Bone marrow (tissue), 2 donors: ENCODE measurements at places on chromosomes 6 and 20.

GRCh38 chr20:59737073-59737666, 132.8 kb downstream of the PHACTR3 start:
- DNase-seq, result no peak

- DNase-seq, result peak; percentile 88
Observed at GRCh38 chr6:26401987-26402658, at the start of gene BTN3A1. TSS of gene BTN3A1 (plus strand) at chr6:26402275. CDS start at chr6:26405564, 3,289 bp downstream.

DNA sequence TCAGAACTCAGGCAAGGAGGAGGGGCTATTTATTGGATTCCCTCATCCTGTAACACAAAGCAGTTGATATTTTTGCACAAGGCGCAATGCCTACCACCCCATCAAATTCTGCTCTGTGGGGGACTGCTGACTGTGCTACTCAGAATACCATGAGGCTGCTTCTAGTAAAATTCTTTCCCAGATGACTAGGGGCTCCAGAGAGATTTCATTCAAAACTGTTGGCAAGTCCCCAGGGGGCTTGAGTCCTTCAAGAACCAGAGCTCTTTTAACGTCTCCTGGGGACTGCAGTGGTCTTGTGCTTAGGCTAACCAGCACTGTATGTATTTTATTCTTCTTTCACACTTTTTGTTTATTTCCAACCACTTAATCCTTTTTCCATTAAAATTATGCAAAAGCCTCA, 365.9 kb upstream of the AGPAT4 start:
- no peak for DNase-seq

DNA sequence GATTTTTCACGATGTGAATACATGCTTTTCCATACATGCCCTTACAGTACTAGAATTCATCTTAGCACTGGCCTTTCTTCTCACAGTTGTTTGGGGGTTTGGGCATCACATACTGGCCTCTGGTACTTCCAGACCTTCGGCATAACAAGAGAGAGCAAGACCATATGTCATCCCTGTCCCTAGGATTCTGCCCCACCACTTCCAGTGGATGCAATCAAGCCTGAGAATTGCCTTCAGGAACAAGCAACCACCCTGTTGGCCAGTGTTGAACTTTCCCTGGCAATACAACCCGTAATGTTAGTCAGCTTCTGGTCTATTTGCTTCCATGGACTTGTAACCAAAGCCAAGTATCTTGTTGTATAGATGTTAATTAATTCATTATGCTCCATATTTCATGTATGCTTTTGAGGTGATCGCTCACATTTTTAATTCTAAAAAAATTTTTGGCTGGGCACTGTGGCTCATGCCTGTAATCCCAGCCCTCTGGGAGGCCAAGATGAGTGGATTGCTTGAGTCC, 15.4 kb upstream of the SLPI start:
- DNase-seq, result no peak

- DNase-seq, result no peak
Observed at GRCh38 chr6:138833816-138834539, 38.1 kb downstream of the ECT2L start.

DNA sequence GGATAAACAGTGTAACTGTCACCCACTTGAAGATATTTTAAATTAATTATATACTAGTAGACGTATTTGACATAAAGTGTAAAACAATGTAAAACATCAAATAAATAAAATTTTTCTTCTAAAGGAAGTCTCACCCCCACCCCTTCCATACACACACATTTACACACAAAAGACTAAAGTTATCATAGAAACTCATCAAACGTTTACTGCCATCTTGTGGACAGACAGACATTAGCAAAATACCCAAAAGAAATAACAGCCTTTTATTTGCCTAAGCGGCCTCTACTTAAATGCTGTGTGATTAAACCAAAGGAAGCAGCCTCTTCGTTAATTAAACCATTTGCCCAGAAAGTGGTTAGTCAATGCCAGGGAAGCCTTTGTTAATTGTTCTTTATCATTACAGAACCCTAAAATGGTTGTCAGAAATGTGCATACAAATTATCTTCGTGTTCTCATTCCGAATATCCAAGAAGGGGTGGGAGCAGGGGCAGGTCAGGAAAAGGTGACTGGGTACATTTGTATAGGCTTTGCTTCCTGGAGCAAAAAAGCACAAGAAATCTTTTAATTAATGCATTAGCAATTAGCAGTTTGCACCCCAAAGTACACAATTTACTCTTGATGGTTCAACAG, 176.2 kb upstream of the SASH1 start:
- no peak for DNase-seq

- no peak for DNase-seq
Observed at GRCh38 chr20:56373942-56374341, 15.2 kb downstream of the FAM210B start.

DNA sequence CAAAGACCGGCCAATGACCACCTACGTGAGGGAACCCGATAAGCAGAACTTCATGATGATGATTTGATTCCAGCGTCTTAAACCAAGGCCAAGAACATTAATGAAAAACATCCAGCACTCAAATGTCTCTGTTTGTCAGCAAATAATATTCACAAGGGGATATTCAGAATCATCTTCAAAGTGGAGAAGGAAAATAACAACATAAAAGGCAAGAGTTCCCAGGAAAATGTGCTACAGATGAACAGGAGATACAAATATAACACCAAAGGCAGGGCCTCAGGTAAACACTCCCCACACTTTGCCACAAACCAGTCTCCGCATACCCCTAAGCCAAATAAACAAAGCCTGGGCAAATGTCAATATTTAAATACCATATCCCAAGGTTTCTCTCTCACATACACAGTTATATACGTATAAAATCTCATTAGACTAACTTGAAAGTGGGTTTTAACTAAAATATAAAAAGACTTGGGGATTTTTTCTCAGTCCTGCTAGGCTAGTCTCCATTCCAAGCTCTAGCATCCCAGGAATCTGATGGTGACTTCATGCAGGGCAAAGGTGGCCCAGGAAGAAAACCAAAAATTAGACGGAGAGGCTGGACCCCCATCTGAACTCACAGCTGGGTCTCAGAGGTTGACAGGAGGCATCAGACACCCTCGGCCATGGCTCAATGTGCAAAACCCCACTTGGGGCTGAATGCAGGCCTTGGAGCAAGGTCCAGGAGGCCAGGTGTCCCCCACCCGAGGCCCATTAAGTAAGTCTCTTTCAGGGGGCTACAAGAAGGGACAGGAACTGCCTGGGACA, 32.1 kb downstream of the TRAM2 start:
- no peak for DNase-seq

DNA sequence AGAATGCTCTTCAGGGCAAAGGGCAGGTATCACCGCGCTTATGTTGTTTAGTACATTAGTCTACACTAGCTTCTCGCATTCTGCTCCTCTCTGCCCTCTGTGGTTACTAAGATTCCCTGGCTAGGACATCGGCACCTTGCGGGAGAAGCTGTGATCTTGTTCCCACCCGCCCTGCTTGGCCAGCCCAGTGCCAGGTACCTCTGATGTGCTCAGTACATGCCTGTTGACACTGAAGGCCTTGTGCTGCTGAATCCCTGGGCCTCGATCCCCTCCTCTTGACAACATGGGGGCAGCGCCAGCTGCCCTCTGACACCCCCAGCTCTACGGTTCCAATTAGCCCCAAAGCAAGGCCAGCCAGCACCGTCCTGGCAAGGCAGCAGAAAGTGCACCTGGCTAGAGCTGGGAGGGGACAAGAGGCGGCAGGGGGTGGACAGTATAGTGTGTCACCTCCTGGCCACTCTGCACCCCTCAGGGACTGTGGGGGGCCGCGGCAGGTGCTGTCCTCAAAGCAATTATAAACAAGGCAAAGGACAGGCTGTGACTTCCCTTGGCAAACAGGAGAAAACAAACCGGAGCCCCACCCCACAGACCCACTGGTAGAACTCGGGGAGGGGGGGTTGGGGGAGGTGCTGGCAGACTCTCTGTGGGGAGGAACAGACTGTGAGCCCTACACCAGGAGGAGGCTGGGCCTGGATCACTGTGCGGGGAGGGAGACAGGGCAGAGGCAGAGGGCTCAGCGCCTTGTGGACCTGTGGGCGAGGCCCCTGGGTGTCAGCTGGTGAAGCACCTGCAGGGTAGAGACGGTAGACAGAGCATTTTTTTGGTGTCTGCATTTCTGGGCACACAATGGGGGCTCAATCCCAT, 7.1 kb downstream of the TFEB start:
- no peak for DNase-seq

- DNase-seq, result no peak
Observed at GRCh38 chr20:60250251-60250650, 292.0 kb downstream of the CDH26 start.
